ENCODE measurements at places on chromosomes 13 and 19. TPM values are rescaled to one million over a fixed set of nuclear protein-coding genes. Genes with fewer than 3 reads are reported as not detected.

The TRAPPC6A gene
- total RNA-seq: 24.5 TPM

DNA sequence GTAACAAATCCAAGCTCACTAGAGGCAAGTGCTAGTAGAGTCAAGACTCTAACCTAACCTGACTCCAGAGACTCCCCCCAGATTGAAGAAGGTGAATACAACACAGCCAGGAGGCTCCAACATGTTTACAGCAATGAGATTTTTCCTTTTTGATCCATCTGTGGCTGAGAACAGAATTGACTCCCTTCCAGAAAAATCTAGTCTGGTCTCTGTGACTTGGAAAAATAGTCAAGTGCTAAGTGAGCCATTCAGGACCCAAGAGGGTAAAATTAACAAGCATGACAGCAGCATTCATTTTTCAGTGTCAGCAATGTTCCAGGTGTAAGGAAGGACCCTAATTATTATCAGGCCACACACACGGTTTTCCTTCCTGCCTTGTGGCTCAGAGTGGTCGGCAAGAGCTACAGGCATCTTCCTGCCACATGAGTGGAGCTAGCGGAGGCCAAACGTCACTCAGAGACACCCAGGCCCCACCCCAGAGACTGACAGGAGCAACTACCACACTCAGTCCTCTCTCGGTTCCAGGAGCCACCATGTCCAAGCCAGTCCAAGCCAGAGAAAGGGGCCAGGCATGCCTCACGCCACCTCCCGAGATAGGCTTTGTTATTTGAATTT is 395.1 kb downstream of the FOXO1 start:
- no peak for DNase-seq

- no peak for DNase-seq
Observed at GRCh38 chr19:1936430-1936829, 4.5 kb upstream of the CSNK1G2 start.

GRCh38 chr19:48102870-48103751 is 7.5 kb downstream of the PLA2G4C start:
- DNase-seq: peak; percentile 54

The HNRNPA1L2 gene
- total RNA-seq: 3.7 TPM

The CCL25 gene
- not detected for total RNA-seq

- no peak for DNase-seq
Observed at GRCh38 chr13:111853721-111854120, 213.2 kb upstream of the SOX1 start.

The ZNF557 gene
- total RNA-seq: 11.6 TPM

DNA sequence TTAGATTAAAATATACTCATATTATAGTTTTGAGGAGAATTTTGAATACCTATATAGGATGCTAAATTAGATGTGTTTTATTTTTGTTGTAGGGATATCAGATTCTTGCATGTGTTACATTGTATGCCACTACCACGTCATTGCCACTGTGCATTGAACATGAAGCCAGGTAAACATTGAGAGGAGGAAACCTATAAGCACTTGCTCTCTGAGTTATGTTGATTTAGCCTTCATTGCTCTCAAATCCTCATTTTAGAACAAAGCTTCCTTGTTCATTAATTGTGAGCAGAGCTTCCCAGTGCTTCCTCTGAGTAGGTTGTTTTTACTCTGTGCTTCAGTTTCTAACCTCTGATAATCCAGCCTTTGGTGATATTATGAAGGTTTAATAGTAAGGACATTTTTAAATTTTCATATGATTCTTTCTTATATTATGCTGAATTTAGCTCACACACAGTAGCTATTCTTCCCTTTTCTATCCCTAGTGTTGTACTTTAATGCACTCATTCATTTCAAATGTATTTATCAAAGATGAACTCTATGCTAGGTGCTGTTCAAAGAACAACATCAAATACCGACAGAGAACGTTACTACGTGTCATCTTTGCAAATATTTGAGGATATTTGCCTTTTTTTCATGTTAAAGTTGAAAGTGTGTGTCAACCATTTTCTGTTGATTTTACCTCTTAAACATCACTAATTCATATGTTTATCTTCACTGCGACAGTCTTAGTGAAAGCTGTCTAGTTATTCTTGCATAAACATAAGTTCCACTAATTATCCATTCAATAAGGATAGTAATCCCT is 1448.0 kb upstream of the MIR17HG start:
- DNase-seq: no peak

DNA sequence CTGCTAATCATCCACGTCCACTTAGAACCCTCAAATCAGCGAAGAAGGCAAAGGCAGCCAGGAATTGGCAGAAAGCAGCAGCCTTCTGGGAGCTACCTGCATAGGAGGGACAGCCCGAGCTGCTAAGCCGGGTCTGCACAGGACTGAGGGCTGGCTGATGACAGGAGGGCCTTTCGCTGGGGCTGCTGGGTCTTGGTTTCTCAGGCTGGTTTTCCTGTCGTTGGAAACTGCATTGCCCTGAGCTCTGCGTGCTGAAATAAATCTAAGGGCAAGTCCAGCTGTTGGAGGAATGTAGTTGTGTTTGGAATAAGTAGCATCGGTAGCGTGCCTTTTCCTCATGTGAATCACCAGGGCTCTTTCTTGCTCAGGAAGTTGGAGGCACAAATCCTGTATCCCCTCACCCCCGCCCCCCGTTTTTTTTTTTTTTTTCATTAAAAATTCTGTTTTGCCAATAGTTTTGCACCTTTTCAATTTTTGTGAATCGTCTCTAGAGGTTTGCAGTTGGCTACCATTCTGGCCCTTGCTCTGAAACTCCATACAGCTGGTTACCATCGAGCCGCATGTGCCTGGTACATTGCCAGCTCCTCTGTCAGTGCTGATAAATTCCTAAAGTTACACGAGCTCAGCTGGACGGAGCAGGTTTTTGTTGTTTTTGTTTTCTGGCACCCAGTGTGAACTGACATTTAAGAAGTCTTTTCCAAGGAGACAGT is 193.9 kb upstream of the RNF113B start:
- no peak for DNase-seq

Data from bronchial epithelial cell (primary cell).